Neuronal stem cell (in vitro differentiated cells): ENCODE measurements at places on chromosomes 1 and 21.

DNA sequence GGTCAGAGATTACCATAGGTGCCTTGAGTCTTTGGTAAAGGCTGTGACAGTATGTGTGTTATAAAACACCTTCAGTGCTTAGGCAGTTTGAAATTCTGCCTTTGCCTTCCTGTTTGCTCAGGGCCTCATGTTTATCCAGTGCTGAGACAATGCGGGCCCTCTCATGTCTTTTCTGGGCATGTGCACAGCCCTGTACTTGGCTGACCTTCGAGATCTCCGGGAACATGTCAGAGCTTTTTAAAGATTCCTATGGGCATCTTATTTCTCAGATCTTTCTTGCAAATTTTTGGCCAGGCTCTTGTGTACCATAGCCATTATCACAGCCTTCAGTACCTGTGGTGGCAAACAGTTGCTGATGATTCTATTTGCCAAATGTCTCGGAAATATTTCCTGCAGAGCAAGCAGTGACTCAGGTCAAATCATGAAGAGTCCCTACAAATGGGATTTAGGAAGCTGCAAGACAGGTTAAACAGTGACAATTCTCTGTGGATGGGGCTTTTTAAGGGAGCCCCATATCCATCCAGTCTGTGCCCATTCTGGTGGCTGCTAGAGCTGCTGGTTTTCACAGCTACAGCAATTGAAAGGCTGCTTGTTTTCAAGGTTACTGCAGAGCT is 42.1 kb downstream of the HOOK1 start:
- H3K4me1 ChIP-seq: no peaks in the 10 kb centered on the region
- no peak overlapping the region for H3K27ac ChIP-seq
- no peak for DNase-seq
- no peak overlapping the region for H3K4me3 ChIP-seq
- H3K36me3 ChIP-seq: no peaks in the 10 kb centered on the region

GRCh38 chr21:42413500-42413899 is 9.8 kb downstream of the UBASH3A start:
- no peaks in the 10 kb centered on the region for H3K36me3 ChIP-seq
- H3K27me3 ChIP-seq: no peaks in the 10 kb centered on the region
- H3K4me3 ChIP-seq: no peak overlapping the region
- no peak overlapping the region for H3K27ac ChIP-seq
- DNase-seq: no peak

DNA sequence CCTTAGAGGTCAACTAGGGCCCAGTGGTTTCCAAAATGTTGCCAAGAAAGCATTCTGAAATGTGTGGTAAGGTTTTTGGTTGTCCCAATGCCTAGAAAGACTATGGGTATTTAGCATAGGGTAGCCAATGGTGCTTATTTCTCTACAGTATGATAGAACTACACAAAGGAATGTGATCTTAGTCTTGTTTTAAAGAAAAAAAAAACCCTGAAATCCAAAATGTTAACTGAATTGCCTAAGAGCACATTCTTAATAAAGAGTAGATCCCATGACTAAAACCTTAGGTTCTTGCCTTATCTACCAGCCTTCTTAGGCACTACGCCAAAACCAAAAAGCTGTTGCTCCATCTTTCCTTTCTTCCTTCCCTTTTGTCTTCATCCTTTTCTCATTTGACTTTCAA is 428.2 kb downstream of the MRPL39 start:
- H3K27ac ChIP-seq: no peak overlapping the region
- no peaks in the 10 kb centered on the region for H3K27me3 ChIP-seq
- no peaks in the 10 kb centered on the region for H3K36me3 ChIP-seq
- no peaks in the 10 kb centered on the region for H3K4me1 ChIP-seq

DNA sequence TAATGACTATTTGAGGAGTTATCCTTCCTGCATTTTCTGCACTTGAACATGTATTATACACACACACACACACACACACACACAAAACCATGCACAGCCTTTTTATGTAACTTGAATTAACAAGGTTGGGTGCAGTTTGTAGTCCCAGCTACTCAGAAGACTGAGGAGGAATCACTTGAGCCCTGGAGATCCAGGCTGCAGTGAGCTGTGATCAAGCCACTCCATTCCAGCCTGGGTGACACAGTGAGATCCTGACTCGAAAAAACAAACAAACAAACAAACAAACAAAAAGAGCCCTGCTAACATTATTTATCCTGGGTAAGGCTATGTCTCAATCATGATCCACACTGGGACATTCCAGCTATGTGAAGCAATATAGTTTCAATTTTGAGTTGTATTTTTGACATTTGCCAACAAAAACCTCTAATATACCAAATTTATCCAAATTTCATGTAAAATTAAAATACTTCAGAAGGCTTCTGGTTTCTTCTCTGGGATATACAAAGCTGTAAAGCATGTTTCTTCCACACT is 156.8 kb downstream of the NTPCR start:
- H3K36me3 ChIP-seq: peaks cover 1% of the 10 kb centered on the region
- no peaks in the 10 kb centered on the region for H3K27me3 ChIP-seq
- no peak overlapping the region for H3K27ac ChIP-seq
- H3K4me1 ChIP-seq: peaks cover 7% of the 10 kb centered on the region

GRCh38 chr1:150420560-150421265 is 56.8 kb downstream of the RPRD2 start:
- H3K27ac ChIP-seq: no peak overlapping the region
- no peak overlapping the region for H3K4me3 ChIP-seq
- peaks cover under 1% of the 10 kb centered on the region for H3K36me3 ChIP-seq
- H3K4me1 ChIP-seq: no peaks in the 10 kb centered on the region
- DNase-seq: no peak

GRCh38 chr1:235873045-235873444 is 6.3 kb upstream of the LYST start:
- no peaks in the 10 kb centered on the region for H3K4me1 ChIP-seq
- no peak overlapping the region for H3K4me3 ChIP-seq

GRCh38 chr21:18148401-18148800 is 96.2 kb upstream of the CHODL start:
- no peak overlapping the region for H3K4me3 ChIP-seq
- no peaks in the 10 kb centered on the region for H3K27me3 ChIP-seq
- no peaks in the 10 kb centered on the region for H3K4me1 ChIP-seq

- H3K27ac ChIP-seq: no peak overlapping the region
- no peaks in the 10 kb centered on the region for H3K36me3 ChIP-seq
- no peak overlapping the region for H3K4me3 ChIP-seq
- no peaks in the 10 kb centered on the region for H3K4me1 ChIP-seq
- no peaks in the 10 kb centered on the region for H3K27me3 ChIP-seq
- DNase-seq: no peak
Measured at GRCh38 chr1:184930645-184931044, 43.7 kb downstream of the NIBAN1 start.

DNA sequence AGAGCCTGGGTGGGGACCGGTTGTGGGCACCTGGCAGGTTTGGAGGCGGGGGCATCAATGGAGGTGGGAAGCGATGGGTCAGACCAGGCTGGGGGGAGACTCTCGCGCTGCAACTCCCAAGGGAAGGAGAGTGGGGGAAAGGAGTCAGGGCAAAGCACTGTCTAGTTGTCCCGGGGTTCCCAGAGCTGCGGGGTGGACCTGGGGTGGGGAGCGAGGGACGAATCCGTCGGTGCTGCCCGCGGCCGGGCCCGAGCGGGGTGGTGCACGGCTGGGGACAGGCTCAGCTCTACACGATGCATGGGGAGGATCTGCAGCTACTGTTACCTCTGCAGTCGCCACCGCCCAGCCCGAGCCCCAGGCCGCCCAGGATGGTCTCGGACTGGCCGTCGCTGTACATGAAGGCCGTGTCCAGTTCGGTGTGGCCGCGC is 427 bp downstream of the AKR7A2 start:
- H3K36me3 ChIP-seq: peaks cover 20% of the 10 kb centered on the region
- no peaks in the 10 kb centered on the region for H3K27me3 ChIP-seq
- DNase-seq: peak; percentile 11
- H3K27ac ChIP-seq: peak overlapping the region; percentile 23
- H3K4me1 ChIP-seq: peaks cover 12% of the 10 kb centered on the region

DNA sequence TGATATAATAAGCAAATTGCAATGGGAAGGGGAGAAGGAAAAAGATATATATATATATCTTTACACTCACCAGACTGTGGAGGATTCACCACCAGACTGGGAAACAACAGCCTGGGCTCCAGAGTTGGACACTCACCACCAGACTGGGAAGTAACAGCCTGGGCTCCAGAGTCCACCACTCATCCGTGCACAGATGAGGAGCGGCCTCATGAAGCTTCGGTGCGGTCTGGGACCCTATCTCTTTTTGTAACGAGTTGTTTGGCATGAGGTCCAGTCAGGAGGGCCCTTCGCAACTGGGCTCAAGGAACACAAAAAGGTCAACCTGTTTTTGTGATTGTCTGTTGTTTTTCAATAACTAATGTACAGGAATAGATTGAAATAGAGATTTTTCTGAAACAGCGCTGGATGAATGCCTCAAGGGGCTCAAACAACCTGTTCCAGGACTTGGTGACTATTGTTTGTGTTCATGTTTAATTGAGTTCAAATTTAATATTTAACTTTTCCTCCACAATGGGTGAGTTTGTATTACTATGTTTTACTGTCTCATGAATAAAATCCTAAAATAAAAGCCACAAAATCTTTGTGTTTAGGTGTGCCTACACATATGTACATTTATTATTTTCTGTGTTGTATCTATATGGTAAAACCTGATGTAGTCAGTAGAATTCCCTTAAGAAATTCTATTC is 40.1 kb downstream of the S100A10 start:
- H3K4me1 ChIP-seq: no peaks in the 10 kb centered on the region
- no peak overlapping the region for H3K4me3 ChIP-seq
- DNase-seq: no peak
- no peaks in the 10 kb centered on the region for H3K36me3 ChIP-seq
